ENCODE measurements at places on chromosomes 4 and X. TPM values are rescaled to one million over a fixed set of nuclear protein-coding genes. Genes with fewer than 3 reads are reported as not detected.

DNA sequence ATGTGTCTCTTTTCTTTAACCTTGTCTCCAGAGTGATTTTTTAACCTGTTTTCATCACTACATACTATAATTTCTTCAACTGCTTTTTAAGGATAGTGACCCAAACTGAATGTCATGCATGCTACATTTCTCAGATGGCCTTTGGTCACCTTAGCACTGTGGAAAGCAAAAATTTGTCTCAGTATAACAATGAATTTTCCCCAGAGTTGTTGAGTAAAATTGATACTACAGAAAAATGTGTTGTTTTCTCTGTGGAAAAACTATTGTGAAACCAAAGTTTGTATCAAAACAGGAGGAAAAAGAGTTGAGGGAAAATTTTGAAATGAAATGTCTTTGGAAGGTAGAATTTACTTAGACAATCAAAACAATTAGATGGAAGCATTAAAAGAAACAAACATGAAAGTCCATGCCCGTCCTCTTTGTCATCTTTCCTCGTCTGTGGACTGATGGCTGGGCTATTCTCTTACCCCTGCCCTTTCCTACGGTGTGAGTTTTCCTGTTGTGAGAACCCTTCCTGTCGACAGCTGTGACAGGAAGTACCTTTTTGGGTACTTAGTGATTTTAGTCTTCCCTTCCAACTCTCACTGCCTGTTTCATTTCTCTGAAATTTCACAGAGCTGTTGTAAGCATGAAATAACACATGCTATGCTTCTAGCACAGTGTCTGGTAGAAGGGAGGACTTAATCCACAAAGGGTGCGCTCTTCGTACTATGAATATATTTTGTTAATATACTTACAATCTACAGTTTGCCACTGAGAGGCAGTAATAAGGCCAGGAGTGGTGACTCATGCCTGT lies 50.8 kb downstream of the LRP2BP start:
- no peak for DNase-seq

DNA sequence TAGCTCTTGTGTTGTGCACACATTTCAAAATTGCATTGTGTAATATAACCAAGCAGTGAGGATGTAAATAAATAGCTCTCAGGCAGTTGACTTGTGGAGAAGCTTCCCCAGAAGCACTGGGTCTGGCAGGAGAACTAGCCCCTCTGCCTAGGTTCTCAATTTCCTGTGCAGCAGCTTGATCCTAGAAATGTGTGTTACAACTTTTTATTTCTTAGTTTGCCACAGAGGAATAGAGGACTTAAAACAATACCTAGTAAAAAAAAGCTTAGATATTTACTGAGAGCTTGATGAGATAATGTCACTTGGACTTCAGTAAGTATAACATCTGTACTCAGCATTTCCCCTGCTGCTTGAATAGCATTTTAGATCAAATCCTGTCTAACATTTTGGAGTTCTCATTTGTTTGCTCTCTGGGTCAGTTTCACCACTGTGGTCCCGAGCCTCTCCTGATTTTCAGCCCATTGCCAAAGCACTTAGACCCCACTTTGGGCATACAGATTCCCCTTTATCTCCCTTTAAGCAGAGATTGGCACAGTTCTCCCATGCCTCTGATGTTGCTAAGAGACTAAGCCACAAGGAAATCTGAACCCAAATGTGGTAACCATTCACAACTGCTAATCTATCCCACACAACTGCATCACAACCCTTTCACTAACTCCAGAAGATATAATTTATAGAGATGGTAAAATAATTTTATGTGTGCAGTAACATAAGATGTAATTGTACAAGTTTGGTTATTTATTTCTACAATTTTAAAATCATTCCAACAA lies 98.2 kb upstream of the NRK start:
- no peak for DNase-seq

- DNase-seq, result no peak
These were observed 1455.5 kb downstream of the TECRL start for GRCh38 chr4:62953752-62954151.

DNA sequence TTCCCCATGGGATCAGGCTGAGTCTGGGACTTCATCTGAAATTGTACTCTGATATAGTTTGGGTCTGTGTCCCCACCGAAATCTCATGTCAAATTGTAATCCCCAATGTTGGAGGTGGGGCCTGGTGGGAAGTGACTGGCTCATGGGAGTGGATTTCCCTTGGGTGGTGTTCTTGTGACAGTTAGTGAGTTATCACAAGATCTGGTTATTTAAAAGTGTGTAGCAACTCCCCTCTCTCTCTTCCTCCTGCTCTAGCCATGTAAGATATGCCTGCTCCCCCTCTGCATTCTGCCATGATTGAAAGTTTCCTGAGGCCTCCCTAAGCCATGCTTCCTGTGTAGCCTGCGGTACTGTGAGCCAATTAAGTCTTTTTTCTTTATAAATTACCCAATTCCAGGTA lies 61.0 kb downstream of the RASGEF1B start:
- DNase-seq, result no peak

GRCh38 chr4:174134361-174134760 lies 149.1 kb downstream of the FBXO8 start:
- no peak for DNase-seq

GABRQ gene
- 1.0 TPM for polyA plus RNA-seq

TLR2 gene
- polyA plus RNA-seq, result 6.3 TPM

MAMLD1 gene
- 6.8 TPM for polyA plus RNA-seq
